GM12892 (cell line): ENCODE measurements at places on chromosomes 6 and 20.

DNA sequence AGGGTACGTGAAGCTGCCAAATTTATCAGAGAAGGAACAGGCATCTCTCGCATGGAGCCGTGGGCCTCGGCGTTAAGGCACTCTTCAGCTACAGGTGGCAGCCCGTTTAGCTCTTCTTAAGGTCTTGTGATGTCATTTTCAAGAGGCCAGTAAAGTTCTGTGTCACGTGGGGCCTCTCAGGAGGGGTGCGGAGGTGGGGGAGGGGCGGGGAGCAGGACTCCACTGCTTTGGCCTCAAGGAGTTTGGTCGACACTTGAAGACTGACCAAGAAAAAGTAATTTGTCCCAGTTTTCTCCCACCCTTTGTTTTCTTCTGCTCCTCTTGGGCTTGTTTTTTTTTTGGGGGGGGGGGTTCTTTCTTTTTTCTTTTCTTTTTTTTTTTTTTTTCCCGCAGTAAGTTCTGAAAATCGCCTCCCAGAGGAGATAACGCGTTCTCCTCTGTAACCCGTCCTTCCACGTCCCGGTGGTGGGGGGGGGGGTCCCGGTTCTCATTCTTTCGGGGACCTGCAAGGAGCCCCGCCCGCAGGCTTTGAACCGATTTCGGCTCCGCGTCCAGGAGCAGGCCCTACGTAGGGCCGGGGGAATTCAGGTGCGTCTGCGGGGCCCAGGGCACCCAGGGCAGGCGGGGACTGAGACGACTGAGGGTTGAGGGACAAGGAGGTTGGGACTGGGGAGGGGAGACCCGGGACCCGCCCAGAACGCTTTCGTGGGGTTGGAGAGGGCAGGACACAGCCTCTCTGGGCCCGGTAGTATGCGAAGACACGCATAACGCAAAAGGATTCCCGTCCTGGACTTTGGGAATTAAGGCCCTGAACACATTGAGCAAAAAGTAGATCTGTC lies 26.0 kb downstream of the GPX6 start:
- DNase-seq, result peak; percentile 42

DNA sequence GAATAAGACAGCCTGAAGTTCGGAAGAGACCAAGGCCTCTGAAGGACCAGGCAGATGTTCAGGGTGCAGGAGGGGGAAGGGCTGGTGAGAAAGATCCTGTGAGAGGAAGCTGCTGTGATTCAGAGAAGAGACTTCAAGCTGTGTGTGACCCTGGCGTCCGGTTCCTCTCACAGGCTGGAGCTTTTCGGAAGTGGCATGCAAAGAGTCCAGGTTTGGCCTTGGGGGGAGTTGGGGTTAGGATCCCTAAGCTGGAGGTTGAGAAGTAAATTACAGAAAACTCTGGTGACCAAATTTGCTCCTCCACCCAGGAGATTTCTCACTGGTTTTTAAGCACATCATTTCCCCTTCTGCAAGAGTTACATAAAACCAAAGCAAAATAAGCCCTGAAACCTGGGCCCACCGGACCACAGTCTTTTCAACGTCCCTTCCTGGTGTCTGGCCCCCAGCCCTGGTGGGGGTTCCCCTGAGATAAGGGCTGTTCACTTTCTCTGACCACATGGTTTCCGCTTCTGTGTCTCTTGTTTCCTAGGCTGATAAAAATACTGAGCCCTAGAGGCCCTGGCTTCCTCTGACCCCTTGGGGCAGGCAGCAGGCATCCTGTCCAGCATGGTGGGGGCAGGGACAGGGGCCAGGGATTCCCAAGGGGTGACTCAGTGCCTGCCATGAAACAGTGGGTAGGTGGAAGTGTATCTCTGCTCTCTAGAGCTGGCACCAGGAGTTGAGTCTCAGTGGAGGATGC lies 12.0 kb upstream of the LTA start:
- peak; percentile 59 for DNase-seq

GRCh38 chr6:144104898-144105487 lies 9.6 kb upstream of the SF3B5 start:
- no peak for DNase-seq

- no peak for DNase-seq
Measured at GRCh38 chr20:62059401-62059800, 6.3 kb downstream of the TAF4 start.

- DNase-seq, result no peak
Measured at GRCh38 chr6:32439139-32439538, 548 bp upstream of the HLA-DRA start.

- DNase-seq, result peak; percentile 82
Measured at GRCh38 chr6:53547811-53548496, 3.1 kb upstream of the GCLC start.
